Activated CD4-positive, CD25-positive, alpha-beta regulatory T cell (primary cell): ENCODE measurements at places on chromosomes 7 and 10.

GRCh38 chr7:56538541-56539429 lies 422.6 kb upstream of the NUPR2 start:
- DNase-seq: no peak

GRCh38 chr7:98291717-98292116 lies 10.2 kb downstream of the BRI3 start:
- no peak for DNase-seq

GRCh38 chr7:151068069-151068773 lies 8.8 kb downstream of the SLC4A2 start:
- no peak for DNase-seq

DNA sequence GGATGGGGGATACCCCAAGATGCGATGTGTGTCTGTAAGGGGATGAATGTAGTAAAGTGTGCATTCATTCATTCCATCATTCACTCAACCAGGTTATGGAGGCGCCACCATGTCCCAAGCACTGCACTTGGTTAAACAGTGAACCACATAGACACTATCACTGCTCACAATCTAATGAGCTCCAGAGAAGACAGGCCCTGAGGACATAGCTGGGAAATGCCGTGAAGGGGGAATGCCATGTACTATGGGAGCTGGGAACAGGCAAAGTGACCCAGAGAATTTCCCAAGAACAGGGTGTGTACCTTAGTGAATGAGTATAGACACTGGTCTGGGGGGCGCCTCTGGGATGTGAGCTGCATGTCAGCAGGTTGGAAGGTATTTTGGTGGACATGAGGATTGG lies 44.5 kb upstream of the LBX1 start:
- no peak for DNase-seq

GRCh38 chr10:72013202-72013945 lies 49.2 kb downstream of the CHST3 start:
- no peak for DNase-seq

DNA sequence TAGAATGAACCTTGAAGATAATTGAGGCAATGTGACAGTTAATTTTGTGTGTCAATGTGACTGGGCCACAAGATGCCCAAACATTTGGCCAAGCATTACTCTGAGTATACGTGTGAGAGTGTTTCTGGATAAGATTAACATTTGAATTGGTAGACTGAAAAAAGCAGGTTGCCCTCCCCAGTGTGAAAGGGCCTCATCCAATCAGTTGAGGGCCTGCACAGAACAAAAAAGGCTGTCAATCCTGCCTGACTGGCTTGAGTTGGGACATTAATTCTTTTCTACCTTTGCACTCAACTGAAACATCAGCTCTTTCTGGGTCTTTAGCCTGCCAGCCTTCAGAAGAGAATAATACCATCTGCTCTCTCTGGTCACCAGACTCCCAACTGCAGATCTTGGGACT lies 56.6 kb upstream of the PDE1C start:
- no peak for DNase-seq

- no peak for DNase-seq
Observed at GRCh38 chr7:91082038-91082437, 182.2 kb upstream of the FZD1 start.

- no peak for DNase-seq
Observed at GRCh38 chr10:80655898-80656297, 118.2 kb downstream of the SH2D4B start.

GRCh38 chr7:5457245-5457735 lies 33.7 kb upstream of the TNRC18 start:
- no peak for DNase-seq

DNA sequence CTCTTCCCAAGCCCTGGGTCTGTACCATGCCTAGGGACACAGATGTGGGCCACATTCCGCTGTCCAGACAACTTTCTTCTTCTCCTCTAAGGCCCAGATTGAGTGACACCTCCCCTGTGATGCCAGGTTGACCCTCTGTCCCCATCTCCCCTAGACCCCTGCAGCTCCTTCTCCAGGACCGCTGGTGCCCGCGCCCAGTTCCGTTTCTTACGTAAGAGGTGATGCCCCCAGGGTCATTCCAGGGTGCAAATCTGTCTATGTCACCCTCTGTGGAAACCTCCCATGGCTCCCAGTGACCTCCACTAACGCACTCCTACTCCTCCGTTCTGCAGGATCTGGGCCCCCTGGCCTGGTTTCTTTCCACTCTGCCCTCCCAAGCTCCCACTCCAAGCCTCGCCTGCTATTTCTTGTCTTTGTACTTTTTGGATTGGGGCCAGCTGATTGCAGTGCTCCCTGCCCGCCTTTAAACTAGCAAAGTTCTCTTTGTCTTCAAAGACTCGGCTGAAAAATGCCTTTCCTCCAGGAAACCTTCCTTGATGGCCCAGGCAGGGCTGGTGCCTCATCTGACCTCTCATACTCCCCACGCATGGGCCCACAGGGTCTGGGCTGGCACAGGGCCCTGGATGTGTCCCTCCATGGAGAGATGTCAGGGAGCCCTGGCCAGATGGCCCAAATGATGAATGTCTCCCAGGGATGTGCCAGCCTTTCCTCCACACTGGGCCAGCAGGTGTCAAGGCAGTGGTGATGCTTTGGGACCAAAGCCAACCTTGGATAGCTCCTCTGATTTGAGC lies 21.3 kb upstream of the ELN start:
- no peak for DNase-seq

- no peak for DNase-seq
Observed at GRCh38 chr7:156777364-156778069, 115.5 kb downstream of the LMBR1 start.

DNA sequence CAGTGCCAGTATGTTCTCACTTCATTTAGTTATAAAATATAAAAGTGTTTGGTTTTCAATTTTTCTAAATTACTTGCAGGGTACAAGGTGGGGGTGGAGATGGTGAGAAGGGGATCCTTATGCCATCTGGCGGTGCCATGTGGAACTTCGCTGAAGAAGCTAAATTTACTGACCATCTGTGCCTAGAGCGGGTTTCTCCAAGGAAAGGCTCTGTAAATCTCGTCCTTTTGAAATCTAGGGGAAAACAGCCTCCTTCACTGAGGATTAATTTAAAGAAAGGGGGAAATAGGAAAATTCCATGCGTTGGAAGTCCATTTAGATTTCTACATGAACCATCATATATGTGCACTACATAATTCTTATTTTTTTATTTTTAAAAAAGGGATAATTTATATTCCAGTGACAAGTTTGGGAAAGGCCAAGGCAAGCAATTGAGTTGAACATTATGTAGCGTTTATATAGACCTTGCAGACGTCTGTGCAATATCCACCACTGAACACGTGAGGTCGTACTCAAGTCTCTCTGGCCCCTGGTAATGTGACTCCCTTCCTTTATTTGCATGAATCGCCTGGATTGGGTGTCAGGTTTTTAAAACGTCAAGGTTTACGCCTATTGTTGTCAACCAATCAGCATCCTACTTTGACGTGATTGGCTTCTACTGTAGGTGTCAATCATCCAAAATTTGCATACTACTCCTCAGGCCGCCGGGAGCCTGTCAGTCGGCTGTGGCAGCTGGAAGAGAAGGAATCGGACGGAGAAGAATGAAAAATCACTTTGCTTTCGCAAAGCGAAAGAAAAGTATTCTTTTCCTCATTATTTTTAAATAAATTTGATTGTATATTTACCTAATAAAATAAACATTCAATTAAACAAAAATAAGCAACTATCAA lies 297.1 kb upstream of the NFE2L3 start:
- no peak for DNase-seq

DNA sequence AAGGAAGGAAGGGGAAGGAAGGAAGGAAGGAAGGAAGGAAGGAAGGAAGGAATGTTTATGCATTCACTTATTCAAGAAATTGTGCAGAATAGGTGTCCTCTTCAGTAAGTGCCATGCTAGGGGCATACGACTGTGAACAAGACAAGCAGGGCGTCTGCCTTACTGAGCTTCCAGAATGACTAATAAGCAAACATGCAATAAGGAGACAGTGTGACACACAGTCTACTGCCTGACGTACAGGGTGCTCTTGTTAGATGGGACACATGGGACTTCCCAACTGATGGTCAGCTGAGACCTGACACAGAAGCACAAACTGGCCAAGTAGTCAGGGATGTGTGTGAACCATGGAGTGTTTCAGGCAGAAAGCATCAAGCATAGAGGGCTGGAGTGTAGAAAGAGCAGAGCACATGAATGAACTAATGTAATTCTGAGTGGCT lies 18.2 kb downstream of the DNAJC12 start:
- DNase-seq: no peak

GRCh38 chr7:30331338-30331737 lies 46.9 kb downstream of the ZNRF2 start:
- no peak for DNase-seq
